ENCODE measurements at places on chromosomes 3 and 15.
A peak's percentile ranks its signal among the peaks of the same experiment; 100 is the strongest.

GRCh38 chr3:195895078-195895860 lies 13.1 kb downstream of the TNK2 start:
- DNase-seq = peak; percentile 64

DNA sequence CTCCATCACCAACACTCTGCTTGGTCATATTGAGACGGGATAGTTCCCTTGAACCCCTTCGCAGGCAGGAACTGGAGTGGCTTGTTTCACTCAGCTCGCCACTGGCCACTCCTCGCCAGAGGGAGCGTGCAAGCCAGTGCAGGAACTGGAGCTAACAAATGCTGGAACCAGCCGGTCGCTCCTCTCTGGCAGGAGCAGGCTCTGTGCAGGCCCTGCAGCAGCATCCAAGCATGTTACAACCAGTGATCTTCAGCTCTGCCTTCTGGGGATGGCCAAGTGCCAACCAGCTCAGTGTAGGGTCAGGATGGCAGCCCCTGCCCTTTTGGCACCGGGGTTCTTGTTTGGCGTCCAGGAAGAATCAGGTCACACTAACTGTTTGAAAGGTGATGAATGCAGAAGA lies 329.0 kb upstream of the AZI2 start:
- no peak for DNase-seq

DNA sequence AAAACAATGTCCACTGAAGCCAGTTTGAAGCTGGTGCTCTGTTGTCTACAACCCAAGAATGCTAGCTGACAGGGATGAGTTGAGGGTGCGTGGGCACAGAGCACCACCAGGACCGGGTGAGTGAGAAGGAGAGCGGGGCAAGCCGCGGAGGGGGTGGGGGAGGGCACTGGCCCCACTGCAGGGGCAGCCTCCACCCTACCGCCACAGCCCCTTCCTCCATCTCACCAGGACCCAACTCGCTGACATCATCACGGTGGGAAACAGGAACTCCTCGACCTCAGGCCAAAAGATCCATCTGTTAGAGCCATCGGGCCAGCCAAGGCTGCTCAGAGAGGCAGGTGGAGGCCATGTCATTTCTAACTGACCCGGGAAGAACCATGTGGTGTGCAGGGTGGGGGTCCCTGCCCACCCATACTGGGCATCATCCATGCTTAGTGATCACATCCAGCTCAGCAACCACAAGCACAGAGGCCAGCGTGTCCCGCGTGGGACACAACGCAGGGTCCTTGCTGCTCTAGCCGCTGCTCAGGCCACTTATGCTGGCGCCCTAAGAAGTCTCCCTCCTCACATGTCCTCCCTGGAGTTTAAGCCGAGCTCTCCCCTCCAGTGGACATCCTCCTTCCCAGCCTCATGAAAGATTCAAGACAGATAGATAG lies 57.6 kb upstream of the GATA2 start:
- no peak for DNase-seq

DNA sequence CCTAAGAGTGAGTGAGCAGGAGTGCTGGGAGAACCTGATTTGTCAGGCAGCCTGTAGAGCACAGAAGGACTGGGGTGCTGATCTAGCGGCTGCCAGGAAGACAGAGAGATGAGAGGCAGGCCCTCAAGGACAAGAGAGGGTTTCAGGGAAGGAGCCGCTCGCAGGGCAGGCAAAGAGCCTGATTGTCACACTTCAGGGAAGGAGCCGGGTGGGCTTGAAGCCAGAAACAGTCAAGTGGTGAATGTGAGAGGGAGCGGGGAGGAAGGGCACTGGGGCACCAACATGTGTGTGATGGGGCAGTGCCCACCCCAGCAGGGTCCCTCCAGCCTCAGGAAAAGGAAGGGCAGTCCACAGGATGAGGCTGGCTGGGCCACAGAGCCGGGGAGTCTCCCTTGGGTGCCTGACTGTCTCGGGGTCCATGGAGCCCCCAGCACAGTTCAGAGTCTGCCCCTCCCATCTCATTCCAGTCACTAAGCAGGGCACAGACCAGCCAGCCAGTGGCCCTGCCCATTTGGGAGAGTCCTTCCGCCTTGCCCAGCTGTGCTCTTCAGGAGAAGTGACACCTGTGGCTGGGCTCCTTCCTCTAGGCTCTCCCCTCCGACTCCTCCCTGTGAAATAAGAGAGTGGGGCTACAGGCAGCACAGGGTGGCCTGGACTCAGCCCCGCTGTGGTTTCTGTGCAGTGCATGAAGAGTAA lies 148.6 kb downstream of the RAB11A start:
- DNase-seq = no peak

GRCh38 chr3:127159543-127159942 lies 33.4 kb upstream of the PRR23E start:
- DNase-seq = no peak

GRCh38 chr15:101243420-101243819 lies 8.4 kb downstream of the CHSY1 start:
- no peak for DNase-seq

DNA sequence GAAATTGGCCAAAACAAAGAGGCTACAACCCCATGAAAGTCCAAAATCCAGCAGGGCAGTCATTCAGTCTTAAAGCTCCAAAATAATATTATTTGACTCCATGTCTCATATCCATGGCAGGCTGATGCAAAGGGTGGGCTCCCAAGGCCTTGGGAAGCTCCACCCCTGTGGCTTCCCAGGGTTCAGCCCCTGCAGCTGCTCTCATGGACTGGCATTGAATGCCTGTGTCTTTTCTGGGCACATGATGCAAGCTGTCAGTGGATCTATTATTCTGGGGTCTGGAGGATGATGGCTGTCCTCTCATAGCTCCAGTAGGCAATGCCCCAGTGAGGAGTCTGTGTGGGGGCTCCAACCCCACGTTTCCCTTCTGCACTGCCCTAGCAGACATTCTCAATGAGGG lies 81.8 kb downstream of the ZMAT3 start:
- no peak for DNase-seq

GRCh38 chr3:121483290-121483689 lies 62.5 kb downstream of the POLQ start:
- DNase-seq = no peak

GRCh38 chr3:197496746-197497125 lies 59.0 kb downstream of the BDH1 start:
- no peak for DNase-seq

- no peak for DNase-seq
These were observed 23.0 kb upstream of the EPHB1 start for GRCh38 chr3:134772011-134772410.

DNA sequence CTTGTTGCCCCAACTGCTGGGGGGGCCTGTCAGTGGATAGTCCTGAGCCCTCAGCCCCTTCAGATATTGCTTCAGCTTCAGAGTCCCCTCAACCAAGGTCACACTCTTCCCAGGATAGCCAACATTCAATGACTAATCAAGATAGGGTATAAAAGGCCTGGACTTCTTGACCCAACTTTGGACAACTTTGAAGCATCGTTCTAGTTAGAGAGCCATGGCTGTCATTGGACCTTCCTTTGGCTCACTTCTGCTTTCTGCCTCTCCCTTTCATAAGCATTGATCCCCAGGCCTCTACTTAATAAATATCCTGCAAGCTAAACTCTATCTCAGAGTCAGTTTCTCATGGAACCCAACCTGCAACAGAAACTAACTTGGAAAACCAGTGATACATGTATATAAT lies 31.3 kb upstream of the DCLK3 start:
- no peak for DNase-seq

DNA sequence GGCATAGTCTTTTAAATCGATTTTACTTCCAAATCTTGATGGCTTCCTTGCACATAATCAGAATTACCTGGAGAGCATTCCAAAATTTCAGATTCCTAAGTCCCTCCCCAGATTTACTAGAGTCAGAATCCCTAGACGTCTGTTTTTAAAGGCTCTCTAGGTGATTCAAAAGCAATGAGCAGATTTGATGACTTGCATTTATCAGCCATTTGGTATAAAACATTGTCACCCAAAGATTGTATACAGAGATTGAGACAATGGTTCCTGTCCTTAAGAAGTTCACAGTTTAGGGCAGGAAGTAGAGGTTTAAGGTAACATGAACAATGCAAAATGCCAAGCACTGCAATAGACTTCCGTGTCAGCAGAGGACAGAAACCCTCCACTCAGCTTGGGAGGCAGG lies 2.6 kb upstream of the PYGO1 start:
- DNase-seq = no peak

DNA sequence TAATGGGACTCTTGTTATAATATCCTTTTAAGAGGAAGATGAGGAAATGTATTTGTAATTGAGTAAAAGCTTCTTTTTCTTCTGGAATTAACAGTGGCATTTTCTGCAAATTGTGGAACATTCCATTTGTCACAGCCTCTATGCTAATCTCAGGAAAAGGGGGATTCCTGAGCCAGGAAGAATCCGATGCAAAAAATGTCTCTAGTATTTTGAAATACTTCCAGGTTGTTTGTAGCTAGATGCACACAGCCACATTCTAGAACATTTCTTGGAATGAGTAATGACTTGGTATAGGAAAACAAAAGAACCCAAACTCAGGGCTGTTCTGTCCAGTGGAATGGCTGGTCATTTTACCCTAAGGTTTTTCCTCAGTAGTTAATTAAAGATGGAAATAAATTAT lies 98.5 kb upstream of the SLC2A2 start:
- DNase-seq = no peak

DNA sequence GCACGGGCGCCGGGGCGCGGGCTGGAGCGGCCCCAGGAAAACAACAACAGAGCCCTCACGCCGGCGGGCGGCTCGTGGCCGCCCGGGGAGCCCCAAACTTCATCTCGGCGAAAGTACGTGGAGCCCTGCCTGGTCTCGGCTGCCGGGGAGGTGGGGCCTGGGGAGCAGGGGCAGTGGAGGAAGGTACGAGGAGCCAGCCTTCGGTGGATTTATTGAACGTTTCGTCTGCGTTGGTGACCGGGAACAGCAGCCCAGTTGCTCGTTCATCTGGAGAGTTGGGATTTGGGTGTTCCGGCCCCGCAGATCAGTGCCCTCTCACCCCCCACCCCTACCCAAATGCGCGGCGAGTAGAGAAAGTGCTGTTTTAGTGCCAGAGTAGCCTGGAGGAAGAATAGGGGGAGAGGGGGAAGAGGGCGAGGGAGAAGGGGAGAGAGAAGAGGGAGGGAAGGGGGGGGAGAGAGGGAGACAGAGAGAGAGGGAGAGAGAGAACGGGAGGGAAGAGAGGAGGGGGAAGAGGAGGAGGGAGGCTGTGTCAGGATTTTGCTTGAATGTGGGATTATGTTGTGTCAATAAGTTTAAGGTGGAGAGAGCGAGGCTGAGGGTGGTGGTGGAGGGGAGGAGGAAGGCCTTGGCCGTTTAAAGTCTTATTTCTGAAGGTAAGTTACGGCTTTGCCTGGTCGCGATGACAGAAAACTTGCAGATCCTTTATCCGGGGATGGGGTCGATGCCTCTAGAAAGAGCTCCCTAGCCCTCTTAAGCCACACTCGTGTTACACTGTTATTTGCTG lies 970 bp downstream of the BBX start:
- DNase-seq = peak; percentile 10

DNA sequence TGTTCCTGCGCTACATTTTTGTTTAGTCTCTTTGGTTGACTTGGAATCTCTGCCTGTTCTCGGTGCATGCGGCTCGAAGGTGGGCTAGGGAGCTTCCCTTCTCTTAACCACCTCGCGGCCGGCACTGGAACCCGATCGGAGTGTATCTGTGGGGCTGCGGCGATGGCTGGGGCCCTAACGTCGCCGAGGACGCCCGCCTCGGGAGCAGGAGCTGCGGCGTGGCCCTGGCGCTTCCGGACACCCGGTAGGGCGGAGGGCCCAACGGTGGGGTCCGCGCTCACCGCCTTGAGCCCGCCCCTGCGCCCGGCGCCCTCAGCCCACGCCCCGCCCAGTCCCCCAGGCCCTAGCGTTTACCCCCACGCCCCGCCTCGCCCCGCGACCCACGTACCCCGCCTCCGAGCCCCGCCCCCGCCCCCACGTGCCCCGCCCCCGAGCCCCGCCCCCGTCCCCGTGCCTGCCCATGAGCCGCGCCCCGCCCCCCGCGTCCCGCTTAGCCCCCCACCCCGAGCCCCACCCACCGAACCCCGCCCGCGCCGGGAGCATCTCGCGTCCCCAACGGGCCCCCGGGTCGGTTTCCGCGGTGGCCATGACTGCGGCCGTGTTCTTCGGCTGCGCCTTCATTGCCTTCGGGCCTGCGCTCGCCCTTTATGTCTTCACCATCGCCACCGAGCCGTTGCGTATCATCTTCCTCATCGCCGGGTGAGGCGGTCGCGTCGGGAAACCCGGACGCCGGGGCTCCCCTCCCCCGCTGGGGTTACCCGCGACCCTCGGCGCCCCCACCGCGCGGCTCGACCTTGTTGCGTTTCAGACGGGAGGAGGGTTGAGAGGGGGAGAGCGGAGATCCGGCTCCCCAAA lies at the start of gene APH1B:
Gene APH1B, plus strand, starts transcription at position 568 of the 855 bp plus-strand sequence. Its CDS starts 19 bp downstream, at position 587.
- peak; percentile 77 for DNase-seq

- no peak for DNase-seq
These were observed 226.8 kb upstream of the BHLHE40 start for GRCh38 chr3:4752201-4753072.
